Right ventricle myocardium superior (tissue), 1 donor: ENCODE measurements at places on chromosomes 16 and 17. TPM values are rescaled to one million over a fixed set of nuclear protein-coding genes. Genes with fewer than 3 reads are reported as not detected.

The AOC3 gene
- total RNA-seq: 8.3 TPM

The CDC42EP4 gene
- 53.0 TPM for total RNA-seq

The TMEM132E gene
- not detected for total RNA-seq

The CSF3 gene
- total RNA-seq: not detected

The ACSM2A gene
- total RNA-seq: not detected

The WFDC1 gene
- 1.4 TPM for total RNA-seq
